ENCODE measurements at places on chromosomes 4 and X. TPM values are rescaled to one million over a fixed set of nuclear protein-coding genes. Genes with fewer than 3 reads are reported as not detected.

Gene CNGA1
- total RNA-seq, result 0.89 TPM

Gene SPARCL1
- 202 TPM for total RNA-seq

DNA sequence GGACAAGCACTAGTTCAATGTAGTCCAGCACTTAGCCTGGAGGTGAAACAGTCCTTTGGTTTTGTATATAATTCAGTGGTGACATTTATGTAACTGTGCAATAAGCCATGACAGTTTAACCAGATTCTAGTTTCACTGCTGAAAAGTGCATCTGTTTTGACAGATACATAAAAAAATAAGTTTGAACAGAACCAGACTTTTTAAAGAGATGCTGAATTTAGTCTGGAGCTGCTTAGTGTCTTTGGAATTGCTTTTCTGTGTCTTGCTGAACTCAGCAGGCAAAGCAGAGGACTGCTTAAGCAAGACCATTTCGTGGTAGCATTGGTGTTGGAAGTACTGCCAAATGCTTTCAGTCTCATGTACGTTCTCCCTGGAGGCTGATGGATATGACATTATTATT, 393.5 kb downstream of the MAPK10 start:
- DNase-seq, result no peak

Gene WDFY3
- total RNA-seq, result 60.9 TPM

DNA sequence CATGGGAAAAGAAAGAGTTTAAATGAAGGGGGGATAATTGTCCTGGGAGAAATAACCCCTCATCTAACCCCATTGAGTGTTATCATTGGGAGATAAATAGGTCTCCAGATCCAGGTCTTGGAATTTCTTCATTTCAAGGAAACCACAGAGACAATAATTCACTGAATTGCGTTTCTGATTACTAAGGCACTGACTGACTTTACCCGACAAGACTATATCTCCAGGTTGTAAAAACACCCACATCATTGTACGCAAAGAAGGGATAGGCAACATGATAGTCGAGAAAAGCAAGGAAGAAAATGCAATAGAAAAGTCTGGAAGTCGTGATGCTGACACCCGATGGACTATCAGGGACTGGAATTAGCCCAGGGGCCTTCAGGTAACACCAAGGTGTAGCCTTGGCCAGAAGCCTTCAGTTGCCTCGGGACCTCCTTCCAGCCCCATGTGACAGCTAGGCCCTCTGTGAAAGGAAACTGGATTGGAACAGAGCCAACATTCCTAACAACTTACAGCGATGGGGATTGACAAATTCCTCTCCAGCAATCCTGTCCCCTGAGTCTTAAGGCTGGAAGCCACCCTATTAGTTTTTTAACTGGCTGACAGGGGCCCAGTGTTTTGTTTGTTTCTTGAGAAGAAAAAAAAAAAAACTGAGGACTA, 46.5 kb upstream of the RAB9B start:
- no peak for DNase-seq

GRCh38 chr4:165965503-165965902, 92.5 kb downstream of the TLL1 start:
- no peak for DNase-seq

GRCh38 chrX:46597771-46598170, 24.2 kb downstream of the CHST7 start:
- no peak for DNase-seq

DNA sequence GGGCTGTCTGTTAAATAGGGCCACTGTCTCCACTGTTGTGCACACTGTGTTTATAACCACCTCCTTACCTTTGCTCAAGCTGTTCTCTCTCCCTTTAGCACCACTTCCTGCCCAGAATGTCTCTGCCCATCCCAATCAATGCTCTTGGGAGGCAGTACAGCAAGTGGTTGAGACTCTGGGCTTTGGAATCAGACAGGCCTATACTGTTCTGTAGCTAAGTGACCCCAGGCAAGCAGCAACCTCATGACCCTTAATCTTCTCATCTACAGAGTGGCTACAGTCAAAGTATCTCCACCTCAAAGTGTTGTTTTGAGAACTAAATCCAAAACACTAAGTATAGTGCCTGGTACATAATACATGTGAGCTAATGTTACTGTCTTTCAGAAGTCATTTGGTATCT, 3.8 kb upstream of the TXK start:
- DNase-seq, result no peak

GRCh38 chr4:21117541-21118180, 417.4 kb downstream of the PACRGL start:
- DNase-seq, result no peak

- no peak for DNase-seq
Measured at GRCh38 chrX:130700629-130701028, 202.4 kb downstream of the ENOX2 start.

Gene HPGDS
- 1.1 TPM for total RNA-seq

DNA sequence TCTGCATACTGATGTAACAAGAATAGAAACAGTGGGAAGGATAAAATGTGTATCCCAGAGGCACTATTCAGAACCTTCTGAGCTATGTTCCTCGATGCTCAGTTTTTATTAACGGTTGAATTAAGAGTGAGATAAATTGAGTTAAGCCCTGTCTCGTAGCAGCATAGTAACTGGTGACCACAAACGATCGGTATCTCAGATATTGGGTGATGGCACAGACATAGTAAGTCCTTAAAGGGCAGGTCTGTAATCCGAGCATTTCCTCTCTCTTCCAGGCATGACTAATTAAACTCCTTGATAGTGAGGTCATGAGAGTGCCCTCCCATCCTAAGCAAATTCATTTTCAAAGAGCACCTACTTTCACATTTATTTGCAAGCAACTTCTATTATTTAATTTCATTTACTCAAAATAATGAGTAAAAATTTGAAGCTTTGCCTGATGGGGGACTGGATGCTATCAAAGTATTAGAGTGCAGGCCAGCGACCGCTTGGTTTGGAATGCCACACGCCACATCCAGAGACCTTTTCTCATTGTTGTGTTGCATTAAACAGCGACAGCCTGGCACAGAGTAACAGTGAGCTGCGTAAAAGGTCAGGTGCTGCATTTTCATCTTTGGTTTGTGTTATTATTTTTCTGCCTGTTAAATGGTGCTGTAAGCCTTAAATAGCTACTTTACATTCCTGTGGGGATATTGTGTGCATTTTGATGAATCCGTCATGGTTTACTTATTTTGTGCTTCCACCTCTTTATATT, 101.9 kb downstream of the PCDH7 start:
- DNase-seq, result no peak

- DNase-seq, result no peak
Measured at GRCh38 chrX:153966841-153967535, 4.6 kb downstream of the HCFC1 start.

Gene CXorf65
- total RNA-seq, result not detected

Gene IL2RG
- 2.3 TPM for total RNA-seq

DNA sequence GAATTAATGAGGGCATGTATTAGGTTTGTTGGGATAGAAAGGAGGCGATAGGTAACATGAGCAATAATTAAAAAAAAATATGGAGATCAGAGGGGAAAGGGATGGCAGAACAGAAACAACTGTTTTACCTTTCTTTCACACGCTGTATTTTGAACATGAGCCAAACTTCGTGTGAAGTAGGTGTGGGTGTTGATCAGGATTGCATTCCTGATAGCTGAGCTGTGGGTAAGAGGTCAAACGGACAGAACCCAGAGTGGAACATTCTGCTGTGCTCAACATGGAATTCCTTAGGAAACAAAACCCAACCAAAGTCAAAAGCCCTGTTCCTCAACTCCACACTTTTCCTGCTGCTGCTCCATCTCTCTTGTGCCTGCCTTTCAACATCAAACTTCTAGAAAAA, 162.5 kb upstream of the CASK start:
- DNase-seq, result no peak

Gene TCP11X2
- not detected for total RNA-seq

- DNase-seq, result no peak
Measured at GRCh38 chrX:111101580-111101979, 5.6 kb downstream of the PAK3 start.

- DNase-seq, result no peak
Measured at GRCh38 chrX:49187028-49187394, 838 bp upstream of the PRICKLE3 start.

GRCh38 chr4:170691168-170691567, 601.4 kb upstream of the AADAT start:
- DNase-seq, result no peak

GRCh38 chr4:142314247-142314646, 531.9 kb downstream of the INPP4B start:
- DNase-seq, result no peak

- peak; percentile 83 for DNase-seq
Measured at GRCh38 chrX:153687121-153688039, at the start of gene SLC6A8. SLC6A8 (plus strand) TSS chrX:153687926; CDS start chrX:153688575, 649 bp downstream.

DNA sequence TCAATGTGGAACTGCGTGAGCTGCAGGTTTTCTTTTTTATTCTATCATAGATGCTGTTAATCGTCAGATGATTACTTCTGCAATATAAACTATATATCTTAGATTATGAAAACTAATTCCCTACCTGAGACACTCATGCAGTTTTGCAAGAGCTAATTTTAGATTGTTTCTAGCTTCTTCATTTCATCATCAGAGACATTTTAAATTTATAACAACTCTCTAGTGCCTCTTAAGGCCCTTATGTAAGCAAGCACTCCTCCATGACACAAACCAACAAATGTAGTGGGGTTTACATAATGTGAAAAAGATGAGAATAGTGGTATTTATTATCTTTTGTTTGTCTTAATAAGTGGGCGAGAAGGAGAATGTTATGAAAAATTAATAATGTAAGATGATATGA, 170.2 kb upstream of the ETNPPL start:
- DNase-seq, result no peak

DNA sequence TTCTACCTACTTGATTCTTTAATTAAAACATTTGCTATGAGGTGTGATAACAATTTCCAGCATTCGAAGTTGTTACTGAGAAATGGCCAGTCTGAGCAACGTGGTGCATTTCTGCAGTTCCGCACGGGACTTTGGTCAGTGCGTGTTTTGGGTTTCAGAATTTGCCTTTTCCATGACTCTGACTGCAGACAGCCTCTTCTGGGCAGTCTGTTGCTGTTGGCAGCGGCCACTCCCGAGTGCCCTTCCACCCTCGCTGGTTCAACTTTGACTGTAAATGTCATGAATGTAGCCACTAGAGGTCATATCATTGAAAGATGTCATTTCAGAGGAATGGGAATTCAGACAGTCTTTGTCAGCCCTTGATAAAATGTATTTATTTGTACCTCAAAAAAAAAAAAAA, 53.6 kb downstream of the NOP14 start:
- no peak for DNase-seq

DNA sequence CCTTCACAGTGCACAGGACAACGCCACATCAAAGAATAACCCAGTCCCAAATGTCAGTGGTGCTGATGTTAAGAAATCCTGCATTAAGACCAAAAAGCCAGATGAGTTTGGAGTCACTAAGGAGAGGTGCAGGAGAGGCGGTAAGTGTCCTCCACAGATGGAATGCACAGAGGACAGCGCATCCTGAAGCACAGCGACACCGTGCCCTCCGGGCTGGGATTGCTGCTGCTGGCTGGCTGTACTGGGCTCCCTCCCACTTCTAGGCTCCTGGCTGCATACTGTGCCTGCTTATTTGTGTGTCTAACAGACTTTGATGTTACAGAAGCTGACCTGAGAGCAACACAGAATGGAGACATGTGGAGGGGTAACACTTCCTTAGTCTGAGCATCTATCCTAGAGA, 325.6 kb upstream of the BOD1L1 start:
- DNase-seq, result no peak

Gene AR
- 12.7 TPM for total RNA-seq

GRCh38 chr4:173261052-173261451, 73.1 kb downstream of the HMGB2 start:
- no peak for DNase-seq

Gene POU3F4
- not detected for total RNA-seq

DNA sequence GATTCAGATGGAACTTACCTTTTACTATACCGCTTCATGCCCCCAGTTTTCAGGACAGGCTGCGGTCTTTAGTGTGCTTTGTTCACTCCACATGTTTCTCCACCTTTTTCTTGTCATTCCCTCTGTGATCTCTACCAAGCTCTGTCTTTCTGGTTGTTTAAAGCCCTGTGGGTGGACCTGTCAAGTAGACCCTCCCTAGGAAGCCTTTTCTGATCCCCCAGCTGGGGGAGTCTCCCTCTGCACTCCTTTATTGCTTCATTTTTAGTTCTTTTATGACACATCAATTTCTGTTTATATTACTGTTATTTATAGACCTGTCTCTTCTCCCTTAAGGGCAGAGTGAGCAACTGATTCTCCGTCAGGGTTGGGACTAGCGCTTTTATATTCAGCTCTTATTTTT, 150.2 kb downstream of the C4orf33 start:
- no peak for DNase-seq

GRCh38 chr4:182261651-182262223, 18.5 kb downstream of the TENM3 start:
- DNase-seq, result no peak

GRCh38 chrX:69388526-69388925, 115.6 kb upstream of the NALF2 start:
- no peak for DNase-seq

GRCh38 chrX:29229802-29230201, 642.6 kb downstream of the IL1RAPL1 start:
- DNase-seq, result no peak

Gene RAB9B
- total RNA-seq, result 38.0 TPM

GRCh38 chr4:122621016-122621507, at the start of gene IL21:
IL21 (minus strand) TSS chr4:122621066; CDS start chr4:122621011, 55 bp downstream.
- no peak for DNase-seq

Gene FAT4
- total RNA-seq, result 18.6 TPM

DNA sequence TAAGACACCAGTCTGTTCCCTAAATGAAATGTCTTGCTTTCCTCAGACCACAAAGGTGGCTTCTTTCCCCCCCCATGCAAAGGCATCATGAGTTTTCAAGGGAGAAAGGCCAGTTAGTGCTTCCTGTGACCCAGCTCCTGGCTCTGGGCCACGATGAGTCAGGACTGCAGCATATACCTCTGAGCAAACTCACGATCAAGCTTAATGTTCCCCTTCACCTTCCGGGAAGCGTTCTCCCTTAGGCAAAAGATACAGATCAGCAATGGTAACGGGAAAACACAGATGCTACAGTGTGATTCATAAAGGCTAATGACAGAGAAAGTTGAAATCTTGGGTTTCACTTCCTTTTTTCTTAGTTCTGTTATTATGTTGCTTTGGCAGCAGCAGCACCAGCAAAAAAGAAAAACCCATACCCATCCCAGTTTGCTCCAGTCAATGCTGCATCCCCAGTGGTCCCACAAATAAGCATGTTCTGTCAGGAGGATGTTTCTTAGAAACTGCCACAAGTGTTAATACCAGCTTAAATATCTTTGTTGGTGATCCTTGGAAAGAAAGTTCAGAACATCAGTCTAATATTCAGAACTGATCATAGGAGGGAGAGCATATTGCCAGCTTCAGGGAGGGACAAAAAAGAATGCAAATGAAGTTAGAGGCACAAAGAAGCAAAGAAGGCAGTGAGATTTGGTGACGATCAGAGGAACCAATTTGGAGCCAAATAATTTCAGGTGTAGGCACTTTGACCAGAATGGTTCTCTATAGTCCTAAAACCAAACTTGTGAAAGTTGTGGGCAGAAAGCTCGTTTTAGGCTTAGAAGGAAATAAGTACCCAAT, 41.2 kb downstream of the LONRF3 start:
- no peak for DNase-seq

DNA sequence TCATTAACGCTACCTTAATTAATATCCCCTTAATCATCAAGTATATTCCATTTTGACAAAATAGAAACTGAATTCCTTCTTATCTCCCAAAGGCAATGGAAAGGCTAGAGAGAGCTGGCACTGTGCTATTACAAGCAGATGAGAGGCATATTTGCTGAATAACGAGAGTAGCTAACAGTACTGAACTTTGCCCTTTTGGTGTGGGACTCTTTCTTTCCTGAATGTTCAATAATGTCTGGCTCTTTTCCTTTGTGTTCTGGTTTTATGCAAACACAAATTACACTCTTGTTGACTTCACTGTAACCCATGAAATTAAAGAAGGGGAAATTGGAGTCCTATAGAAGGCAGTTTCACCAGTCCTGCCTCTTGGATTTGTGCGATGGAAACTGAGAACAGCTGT, 63.5 kb downstream of the SHROOM3 start:
- DNase-seq, result no peak

Gene GYPB
- total RNA-seq, result 0.86 TPM

Measured in cardiac septum (tissue), 1 donor.